Inflammatory macrophage treated with lipopolysaccharide for 1 hour (primary cell): ENCODE measurements at places on chromosomes 12 and 14.

GRCh38 chr14:55944757-55945156 lies 173.5 kb upstream of the PELI2 start:
- no peak for DNase-seq

DNA sequence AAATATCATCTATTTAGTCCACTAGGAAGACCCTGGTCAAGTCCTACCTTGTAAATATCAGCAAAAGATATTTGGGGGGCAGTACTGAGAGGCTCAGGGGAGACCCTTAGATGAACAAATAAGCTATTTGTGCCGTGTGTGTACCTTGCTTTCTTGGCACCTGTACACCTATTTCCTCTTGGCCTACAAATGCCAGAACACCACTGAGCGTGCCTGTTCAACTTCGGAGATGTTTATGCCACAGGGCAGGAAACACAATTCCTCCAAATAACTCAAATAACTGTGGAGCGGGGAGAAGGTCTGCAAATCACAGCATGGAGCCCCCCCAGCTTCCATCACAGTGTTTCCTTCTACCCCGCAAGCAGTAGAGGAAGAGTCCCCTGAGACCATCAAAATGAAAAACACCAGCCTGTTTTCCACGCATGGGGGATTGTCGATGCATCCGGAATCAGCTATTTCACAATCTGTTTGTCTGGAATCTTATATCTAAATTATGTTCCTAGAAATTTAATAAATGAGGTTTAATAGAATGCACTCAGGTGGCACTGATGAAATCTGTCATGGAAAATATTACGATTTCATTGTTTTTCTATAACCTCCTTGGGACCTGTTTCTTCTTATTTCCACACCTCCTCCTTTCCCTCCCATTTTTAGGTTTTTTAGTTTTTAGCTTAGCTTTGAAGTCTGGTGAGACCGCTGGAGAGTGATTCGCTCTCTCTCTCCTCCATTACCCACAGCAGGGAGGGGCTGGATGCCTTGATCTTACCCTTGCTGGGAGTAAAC lies 254.0 kb upstream of the SRRM4 start:
- DNase-seq, result no peak

GRCh38 chr14:82492157-82492556 lies 958.5 kb upstream of the SEL1L start:
- no peak for DNase-seq

DNA sequence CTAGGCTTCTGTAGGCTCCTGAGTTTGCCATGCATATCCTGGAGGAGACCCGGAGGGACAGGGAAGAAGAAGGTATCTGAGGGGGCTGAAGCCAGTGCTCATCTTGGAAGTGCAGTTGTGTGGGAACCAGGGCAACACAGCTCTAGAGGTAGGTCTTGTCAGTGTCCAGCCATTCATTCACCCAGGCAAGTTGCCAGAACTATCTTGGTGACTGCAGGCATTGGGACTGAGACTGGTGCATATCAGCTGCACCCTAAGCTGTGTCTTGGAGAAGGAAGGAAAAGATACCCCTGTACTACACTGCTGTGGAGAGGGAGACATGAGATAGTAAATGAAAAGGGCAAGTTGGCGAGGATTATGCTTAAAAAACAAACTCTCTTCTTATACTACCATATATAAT lies 4.9 kb upstream of the WIF1 start:
- DNase-seq, result no peak

- no peak for DNase-seq
Observed at GRCh38 chr14:78917462-78917861, 747.3 kb downstream of the NRXN3 start.

DNA sequence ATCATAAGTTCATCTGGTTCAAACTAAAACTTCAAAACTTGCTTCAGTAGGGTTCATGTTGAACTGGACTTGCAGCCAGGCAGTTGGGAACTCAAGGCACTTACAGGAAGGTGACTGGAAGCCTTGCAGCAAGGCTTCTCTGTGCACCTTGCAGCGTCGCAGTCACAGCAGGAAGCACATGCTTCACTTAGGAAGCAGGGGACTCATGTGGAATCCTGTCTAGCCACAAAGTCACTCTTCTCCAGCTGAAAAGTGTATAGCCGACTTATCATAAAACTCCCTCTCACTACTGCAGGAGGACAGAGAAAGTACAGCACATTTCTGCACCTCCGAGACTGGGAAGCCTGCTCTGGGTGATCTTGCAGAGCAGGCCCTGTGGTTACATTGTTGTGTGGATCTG lies 114.0 kb upstream of the PRB2 start:
- DNase-seq, result no peak

DNA sequence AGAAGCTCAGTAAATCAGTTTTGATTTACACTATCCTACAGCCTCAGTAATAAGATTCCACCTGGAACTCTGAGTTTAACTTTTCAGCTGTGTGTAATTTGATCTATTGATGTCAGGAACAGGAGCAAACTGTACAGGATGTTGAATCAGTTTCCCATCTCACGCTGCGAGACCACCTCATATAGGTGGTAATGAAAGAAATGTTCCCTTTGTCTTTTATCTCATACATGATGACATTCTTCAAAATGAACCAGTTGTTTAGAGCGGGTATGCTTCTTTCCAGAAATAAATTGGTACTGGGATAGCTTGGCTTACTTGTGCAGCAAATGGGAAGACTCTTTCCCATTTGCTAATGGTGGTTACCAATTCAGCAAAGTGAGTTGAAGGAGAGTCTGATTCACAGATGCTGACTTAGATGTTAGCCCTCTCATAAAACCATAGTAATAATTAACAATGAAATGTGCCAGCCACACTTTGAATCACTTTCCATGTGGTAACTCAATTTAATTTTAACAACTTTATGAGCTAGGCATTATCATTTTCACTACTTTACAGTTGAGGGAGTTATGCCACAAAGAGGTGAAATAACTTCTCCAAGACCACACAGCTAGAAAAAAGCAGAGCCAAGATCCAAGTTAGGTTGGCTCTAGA lies 251.5 kb downstream of the PAWR start:
- no peak for DNase-seq

DNA sequence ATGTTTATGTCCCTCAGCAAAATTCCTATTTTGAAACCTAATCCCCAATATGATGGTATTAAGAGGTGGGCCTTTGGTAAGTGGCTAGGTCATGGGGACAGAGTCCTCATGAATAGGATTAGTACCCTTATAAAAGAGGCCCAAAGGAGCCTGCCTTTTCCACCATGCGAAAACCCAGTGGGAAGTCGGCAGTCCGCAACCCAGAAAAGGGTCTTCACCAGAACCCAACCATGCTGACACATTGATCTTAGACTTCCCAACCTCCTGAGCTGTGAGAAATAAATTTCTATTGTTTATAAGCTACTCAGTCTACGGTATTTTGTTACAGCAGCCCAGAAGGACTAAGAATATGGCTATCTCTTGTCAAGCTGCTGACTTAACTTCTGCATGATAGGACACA lies 66.5 kb downstream of the COCH start:
- no peak for DNase-seq

- no peak for DNase-seq
Observed at GRCh38 chr14:99838639-99839134, 45.5 kb downstream of the EML1 start.

DNA sequence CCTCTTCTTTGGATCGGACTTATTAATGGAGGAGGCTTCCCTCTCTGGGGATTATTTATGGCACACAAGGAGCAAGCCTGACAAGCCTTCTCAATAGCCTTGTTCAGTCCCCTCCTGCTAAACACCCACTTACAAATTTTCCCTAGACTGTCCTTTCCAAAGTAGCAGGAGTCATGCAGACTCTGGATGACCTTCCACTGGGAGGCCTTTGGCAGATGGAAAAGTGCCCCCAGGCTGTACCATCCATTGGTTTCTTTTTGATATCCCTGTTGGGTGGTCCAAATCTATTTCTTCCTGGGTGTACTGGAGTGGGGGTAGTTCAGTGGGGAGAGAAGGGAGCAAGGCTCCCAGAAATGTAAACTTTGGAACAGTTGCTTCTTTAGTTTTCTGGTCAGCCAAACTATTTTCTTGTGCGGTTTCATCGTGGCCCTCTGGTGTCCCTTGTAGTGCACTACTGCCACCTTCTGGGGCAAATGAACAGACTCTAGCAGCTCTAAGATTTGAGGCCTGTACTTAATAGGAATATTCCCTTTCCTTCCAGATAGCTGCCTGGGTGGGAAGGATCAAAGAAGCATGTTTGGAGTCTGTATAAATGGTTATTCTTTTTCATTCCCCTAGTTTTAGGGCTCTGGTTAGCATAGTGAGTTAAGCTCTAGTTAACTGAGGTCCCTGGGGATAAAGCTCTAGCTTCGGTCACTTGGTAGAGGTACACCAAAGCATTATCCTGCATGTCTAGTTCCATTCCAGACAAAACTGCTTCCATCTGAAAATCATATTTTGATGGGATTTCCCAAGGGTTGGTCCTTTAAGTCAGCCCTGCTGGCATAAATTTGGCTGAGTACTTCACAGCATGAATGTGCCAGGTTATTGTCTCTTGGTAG lies 409.5 kb downstream of the SLC6A15 start:
- DNase-seq, result peak; percentile 53

GRCh38 chr12:3332188-3332587 lies 158.8 kb upstream of the PRMT8 start:
- DNase-seq, result no peak

DNA sequence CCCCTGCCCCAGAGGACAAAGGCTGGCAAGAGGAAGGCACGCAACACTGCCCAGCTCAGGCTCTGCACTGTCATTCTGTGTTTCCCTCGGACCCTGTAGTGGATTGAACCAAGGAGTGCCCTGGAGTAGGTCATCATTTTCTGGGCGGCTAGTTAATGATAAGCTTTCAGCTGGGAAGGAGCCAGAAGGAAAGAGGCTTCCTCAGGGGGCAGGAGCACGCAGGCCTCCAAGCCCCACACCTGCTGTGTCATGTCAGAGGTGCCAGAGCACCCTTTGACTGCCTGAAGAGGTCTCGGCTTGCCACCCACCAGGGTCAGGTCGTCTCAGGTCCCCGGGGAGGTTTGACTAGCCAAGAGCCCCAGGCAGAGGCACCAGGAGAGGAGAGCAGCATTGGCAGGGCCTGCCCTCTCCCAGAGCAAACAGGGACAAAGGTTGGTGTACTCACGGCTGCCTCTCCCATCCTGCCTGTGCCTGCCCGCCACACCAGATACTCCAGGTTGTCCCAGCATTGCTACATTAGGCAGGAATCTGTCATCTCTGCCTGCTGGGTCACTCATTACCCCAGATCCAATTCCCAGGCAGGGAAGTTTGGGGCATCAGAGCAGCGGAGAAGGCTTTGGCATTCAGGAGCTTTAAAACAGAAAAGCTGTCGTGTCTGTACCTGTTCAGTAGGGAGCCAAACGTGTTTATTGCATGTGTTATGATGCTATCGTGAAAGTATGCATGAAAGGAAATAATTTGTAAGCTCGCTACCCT lies 33.5 kb upstream of the ATP2A2 start:
- no peak for DNase-seq

DNA sequence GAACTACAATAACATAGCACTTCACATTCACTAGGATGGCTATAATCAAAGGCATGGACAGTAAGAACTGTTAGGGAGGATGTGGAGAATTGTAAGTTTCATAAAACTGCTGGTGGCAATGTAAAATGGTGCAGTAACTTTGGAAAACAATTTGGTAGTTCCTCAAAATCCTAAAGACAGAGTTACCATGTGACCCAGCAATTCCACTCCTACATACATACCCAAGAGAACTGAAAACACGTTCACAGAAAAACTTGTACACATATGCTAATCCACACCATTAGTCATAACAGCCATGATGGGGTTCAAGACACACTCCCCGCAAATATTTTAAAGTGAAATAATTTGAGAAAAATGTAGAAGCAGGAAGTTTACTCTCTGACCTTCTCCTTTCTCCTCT lies 31.7 kb downstream of the GALC start:
- DNase-seq, result peak; percentile 25

- no peak for DNase-seq
Observed at GRCh38 chr12:83472350-83472749, 785.6 kb downstream of the TMTC2 start.

- no peak for DNase-seq
Observed at GRCh38 chr12:125473501-125473900, 408.3 kb downstream of the AACS start.

- DNase-seq, result peak; percentile 41
Observed at GRCh38 chr14:32468955-32469354, 139.9 kb downstream of the AKAP6 start.

- no peak for DNase-seq
Observed at GRCh38 chr14:59328454-59328853, 136.7 kb downstream of the GPR135 start.

DNA sequence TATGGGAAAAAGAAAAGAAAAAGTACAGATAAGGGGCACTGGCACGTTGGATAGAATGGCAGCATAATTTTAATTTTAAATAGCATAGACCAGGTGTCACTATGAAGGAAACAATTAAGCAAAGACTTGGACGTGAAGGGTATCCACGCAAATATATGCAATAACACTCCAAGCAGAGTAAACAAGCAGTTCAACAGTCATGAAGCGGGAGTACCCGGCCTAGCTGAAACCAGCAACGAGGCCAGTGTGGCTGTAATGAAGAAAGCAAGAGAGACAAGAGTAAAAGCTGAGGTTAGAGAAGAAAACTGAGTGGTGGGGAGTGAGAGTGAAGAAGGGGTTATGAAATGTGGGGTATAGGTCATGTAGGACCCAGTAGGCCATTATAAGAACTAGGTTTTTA lies 85.4 kb downstream of the BCL2L14 start:
- no peak for DNase-seq

DNA sequence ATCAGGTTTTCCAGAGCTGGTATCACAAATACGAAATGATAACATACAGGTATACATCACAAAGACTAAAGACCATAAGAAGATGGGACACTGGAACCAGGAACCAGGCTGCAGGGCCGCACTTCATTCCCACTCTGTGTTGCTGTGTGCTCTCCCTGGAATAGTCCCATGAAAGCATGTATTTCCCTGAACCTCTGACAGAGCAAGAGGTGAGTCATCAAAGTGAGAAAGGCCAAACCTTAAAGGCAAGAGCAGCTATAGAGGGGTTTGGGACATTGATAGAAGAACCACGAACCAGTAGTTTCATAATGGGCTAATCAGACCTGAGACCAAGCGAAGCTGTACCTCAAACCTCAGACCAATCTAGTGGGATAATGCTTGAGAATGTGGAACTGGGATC lies 283.0 kb upstream of the PRKD1 start:
- DNase-seq, result no peak

- DNase-seq, result no peak
Observed at GRCh38 chr14:68711561-68712309, 81.1 kb downstream of the ZFP36L1 start.
